ENCODE measurements at places on chromosomes 3 and 15.

- DNase-seq, result peak; percentile 29
Observed at GRCh38 chr3:71127052-71127831, 456.3 kb downstream of the FOXP1 start.

DNA sequence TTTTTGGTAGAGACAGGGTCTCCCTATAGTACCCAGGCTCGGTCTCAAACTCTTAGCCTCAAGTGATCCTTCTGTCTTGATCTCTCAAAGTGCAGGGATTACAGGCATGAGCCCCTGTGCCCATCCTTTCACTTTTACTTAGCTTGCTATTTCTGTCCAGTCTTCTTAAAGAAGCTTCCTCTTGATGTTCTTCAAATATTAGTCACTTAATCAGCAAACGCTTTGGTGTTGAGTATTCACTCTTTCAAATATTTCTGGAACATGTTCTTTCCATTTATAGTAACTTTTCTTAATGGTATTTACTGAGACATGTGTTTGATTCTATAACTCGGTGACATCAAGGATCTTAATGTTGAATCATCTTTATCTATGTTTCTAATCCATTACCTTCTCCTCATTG, 122.1 kb downstream of the CNTN6 start:
- DNase-seq, result no peak

GRCh38 chr3:168996622-168997021, 666.9 kb downstream of the MECOM start:
- no peak for DNase-seq

DNA sequence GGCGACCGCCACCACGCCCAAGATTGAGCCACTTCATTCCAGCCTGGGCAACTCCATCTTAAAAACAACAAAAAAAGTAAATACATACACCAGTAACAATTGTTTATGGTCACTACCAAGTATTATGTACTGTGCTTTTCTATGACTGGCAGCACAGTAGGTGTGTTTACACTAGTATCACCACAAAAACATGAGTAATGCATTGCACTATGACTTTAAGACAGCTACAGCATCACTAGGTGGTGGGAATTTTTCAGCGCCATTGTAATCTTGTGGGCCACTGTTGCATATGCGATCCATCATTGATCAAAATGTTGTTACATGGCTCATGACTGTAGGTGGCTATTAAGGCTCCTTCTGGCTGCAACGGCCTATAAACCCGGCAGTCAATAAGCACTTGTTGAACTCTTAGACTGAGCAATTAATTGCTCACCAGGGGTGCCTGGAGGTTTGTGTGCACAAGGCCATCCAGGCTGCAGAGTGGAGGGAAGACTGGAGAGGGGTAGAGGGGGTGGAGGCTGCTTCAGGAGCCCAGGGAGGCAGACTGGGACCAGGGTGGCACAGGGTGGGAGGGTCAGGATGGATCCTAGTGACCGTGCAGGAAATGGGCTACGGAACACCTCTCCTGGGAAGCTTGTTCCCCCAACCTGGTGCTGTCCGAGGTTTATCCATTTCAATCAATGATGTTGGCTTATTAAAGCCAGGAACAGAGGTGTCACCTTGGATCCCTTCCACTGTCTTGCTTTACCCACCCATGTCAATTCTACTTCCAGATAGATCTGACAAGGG, 17.9 kb upstream of the COPG1 start:
- DNase-seq, result no peak

DNA sequence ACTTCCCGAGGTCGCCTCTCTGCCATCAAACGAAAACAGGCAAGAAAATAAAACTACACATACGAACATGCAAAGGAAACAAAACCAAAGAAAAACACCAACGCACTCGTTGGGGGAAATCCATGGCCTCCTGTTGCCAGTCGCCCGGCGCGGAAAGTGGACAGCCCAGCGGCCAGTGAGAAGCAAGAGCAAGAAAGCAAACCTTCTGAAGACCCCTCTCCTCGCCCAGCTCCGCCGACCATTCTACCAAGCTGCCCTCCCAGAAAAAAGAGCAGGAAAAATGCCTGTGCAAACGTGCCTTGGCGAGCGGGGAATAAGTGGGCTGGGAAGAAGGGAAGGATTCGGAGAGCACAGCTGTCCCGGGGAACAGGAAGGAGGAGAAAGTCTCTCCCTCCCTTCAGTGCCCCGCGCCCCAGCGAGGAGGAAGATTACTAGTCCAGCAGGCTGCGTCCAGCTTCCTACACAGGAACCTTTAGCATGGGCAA, 802 bp upstream of the NECTIN3 start:
- DNase-seq, result no peak
